GDM1 (cell line): ENCODE measurements at places on chromosomes 7 and 10.

- no peak for DNase-seq
Measured at GRCh38 chr7:30327813-30328212, 43.4 kb downstream of the ZNRF2 start.

GRCh38 chr10:59435707-59436106 lies 73.4 kb upstream of the FAM13C start:
- no peak for DNase-seq

DNA sequence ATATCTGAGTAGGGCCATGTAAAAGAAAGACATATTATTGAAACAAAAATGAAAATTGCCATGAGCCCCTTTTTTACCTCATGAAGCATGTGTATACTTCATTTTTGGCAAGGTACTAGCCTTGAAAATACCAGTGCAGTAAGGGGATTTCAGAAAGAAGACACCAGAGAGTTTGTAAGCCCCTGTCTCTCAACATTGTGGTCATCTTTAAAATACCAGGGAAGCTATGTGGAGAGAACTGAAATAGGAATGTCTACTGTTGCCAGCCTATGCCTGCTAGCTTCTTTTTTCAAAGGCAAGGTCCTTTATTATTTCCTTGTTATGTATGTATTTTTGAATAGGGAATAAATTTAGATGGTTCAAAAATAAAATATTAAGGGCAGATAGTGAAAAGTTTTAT lies 57.8 kb downstream of the CASD1 start:
- no peak for DNase-seq

DNA sequence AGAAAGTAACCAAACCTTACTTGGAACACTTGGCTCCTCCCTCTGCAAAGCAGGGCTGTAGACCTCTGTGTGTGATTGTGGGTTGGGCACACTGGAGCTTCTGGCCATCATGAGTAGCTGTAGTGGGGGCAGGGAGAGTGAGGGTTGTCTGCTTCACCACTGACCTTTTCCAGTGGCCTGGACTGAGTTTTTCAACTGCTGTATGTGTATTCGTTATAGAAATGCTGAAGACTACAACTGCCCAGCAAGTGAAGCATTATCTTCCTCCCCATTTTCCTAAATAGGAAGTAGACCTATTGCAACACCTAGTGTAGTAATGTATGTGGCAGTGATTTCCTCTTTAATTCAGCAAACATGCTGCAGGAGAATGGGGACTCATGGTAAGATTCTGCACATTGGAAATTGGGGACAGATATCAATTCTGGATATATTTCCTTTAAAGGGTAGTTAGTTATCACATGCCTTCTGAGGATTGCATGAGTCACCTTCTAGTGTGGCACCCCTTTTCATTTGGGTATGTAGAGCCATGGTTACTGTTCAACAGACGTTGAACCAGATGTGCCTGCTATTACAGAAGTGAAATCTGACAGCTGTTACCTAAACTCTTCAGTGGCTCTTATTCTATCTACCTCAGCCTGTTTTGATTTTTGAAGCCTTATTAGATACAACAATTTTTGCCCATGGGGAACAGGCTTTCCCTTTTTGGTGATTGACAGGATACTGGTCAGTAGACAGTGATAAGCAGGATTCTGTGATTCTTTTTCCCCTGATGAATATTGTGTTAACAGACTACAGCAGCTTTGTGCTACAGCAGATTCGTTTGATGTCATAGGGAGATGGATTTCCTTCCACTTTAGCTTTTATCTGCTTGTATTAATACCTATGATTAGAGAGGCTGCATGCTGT lies 130.9 kb downstream of the SND1 start:
- DNase-seq = no peak

DNA sequence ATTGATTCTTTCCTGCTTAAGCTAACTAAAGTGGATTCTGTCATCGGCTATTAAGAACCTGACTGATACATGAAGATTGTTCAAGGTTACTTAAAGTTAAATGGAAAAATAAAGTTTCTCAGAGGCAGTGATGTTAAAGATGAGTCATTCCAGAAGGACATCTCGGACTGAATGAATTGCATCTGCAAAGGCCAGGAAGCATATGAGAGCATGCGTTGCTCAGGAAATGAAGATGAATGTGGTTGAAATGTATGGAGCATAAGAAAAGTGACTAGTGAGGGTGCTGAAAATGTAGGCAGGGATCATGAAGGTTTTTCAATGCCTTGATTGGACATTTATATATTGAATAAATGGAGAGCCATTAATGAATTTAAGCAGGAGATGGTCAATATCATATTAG lies 133.9 kb upstream of the GHITM start:
- DNase-seq = no peak

GRCh38 chr7:116949941-116950801 lies 3.1 kb upstream of the ST7 start:
- no peak for DNase-seq

GRCh38 chr7:52247518-52247917 lies 787.9 kb upstream of the POM121L12 start:
- DNase-seq = no peak

DNA sequence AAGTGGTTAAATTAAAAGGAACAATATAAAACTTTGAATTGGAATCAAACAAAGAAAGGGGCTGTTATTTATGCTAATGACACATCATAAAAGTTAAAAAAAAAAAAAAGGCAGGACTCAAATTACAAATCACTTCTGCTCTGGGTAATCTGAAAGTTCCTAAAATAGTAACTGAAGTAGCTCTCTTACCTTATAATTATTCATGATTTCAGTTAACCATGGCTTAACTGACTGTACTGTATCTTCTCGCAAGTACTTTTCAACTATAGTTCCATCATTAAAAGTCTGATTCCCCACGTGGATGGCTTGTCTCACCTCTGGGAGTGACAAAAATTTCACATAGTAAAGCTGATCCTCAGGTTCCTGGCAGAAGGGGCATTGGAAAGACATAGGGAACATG lies 82.5 kb downstream of the CPVL start:
- DNase-seq = no peak
